ENCODE measurements at places on chromosomes 5 and 9. TPM values are rescaled to one million over a fixed set of nuclear protein-coding genes. Genes with fewer than 3 reads are reported as not detected.

DBH gene
- 2.4 TPM for total RNA-seq

- no peak overlapping the region for H3K4me3 ChIP-seq
- H3K27me3 ChIP-seq = no peaks in the 10 kb centered on the region
- H3K27ac ChIP-seq = no peak overlapping the region
- no peaks in the 10 kb centered on the region for H3K4me1 ChIP-seq
- no peak for DNase-seq
- no peaks in the 10 kb centered on the region for H3K36me3 ChIP-seq
These were observed 281.5 kb downstream of the EFNA5 start for GRCh38 chr5:107389130-107389774.

DNA sequence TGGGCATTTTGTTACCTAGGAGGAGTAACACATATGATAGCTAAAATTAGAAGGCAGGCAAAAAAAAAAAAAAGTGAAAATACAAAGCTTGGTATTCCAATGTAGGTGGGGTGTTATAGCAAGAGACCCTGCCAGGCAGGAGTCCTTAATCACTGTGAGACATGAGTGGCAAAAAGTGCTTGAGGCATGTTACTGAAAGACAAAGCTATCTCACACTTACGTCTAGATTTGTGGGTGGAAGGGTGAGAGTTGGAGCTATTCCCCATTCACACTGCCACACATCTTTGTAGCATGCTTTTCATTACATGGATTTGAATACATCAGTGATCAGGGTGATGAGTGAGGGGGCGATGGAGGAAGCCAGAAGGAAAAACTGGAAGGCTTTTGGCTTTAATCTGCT lies 2.6 kb upstream of the PLPPR1 start:
- no peak overlapping the region for H3K4me3 ChIP-seq
- DNase-seq = no peak
- H3K27me3 ChIP-seq = no peaks in the 10 kb centered on the region
- H3K36me3 ChIP-seq = no peaks in the 10 kb centered on the region

DNA sequence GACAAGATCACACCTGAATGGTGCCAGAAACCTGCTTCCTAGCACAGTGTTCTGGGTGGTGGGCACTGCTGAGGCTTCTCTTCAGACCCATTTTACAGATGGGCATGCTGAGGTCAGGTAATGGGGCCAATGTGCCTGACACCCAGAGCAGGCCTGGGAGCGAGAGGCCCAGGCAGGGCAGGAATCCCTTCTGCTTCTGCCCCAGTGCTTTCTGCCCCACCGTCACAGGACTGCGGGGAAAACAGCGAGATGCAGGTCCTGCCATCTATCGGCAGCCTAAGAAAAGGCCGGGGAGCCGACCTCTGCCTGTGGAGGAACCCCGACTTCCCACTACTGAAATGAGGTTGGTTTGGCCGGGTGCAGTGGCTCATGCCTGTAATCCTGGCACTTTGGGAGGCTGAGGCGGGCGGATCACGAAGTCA lies 22.8 kb upstream of the RNU6ATAC start:
- peaks cover 30% of the 10 kb centered on the region for H3K4me1 ChIP-seq
- peak overlapping the region; percentile 99 for H3K27ac ChIP-seq
- no peak for DNase-seq
- H3K27me3 ChIP-seq = no peaks in the 10 kb centered on the region

- H3K36me3 ChIP-seq = no peaks in the 10 kb centered on the region
- no peak overlapping the region for H3K4me3 ChIP-seq
- H3K4me1 ChIP-seq = no peaks in the 10 kb centered on the region
- no peak for DNase-seq
- H3K27ac ChIP-seq = no peak overlapping the region
- no peaks in the 10 kb centered on the region for H3K27me3 ChIP-seq
These were observed 26.6 kb upstream of the FIBCD1 start for GRCh38 chr9:130965680-130966079.

GRCh38 chr9:120702075-120702474 lies 12.2 kb downstream of the MEGF9 start:
- no peak overlapping the region for H3K4me3 ChIP-seq
- H3K27me3 ChIP-seq = no peaks in the 10 kb centered on the region
- no peak overlapping the region for H3K27ac ChIP-seq
- H3K36me3 ChIP-seq = no peaks in the 10 kb centered on the region
- H3K4me1 ChIP-seq = peaks cover 34% of the 10 kb centered on the region
